NCI-H748 treated with DMSO at 0.1 percent for 48 hours (cell line): ENCODE measurements at places on chromosomes 6 and 20.

- DNase-seq = no peak
Observed at GRCh38 chr20:45258664-45259063, 4.3 kb upstream of the SLPI start.

DNA sequence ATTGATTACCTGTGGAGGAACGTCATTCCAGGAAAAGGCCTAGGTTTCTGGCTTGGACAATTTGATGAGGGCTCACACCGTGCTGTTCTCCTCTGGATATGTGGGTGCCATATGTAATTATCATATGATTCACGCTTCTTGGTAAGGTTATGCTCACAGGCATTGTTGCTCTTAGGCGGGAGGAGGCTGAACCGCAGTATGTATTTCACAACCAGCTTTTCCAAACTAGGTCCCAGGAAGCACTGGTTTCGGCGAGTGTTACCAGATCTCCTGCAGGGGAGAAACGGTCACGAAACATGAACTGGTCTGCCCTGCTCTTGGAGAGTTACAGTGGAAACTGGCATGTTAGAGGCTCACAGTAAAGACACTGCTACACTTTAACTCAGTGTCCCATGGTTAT is 793 bp upstream of the FAM50B start:
- no peak for DNase-seq

DNA sequence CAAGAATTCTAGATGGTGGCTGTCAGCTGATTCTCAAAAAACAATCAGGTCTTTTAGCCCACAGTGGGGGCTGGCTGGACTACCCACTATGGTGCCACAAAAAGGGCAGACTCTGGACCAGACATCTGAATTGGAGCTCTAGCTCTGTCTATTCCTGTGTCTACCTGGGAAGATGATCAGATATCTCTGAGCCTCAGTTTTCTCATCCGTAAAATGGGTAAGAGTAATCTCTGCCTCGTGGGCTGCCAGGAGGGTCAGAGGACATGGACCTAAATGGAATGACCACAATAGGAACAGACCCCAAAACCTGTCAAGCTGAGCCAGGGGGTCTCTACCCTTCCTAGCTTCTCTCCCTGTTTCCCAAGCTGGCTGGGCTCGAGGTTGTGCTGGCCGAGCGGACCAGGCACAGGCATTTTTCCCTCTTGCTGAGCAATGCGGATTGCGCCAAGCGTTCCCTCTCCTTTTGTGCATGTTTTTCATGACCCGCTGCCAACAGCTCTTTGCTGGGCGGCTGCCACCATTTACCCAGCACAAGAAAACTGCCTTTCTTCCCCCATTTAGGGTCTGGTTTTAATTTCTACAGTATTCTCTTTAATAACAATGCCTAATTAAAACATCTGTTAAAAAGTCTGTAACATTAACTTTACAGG is 74.7 kb upstream of the MAFB start:
- no peak for DNase-seq

- DNase-seq = peak; percentile 27
Observed at GRCh38 chr6:128494440-128494839, 26.0 kb downstream of the PTPRK start.

- peak; percentile 63 for DNase-seq
Observed at GRCh38 chr20:21089391-21089790, 16.8 kb downstream of the LINC00237 start.
